GM23248 (cell line): ENCODE measurements at places on chromosomes 4 and X.
A peak's percentile ranks its signal among the peaks of the same experiment; 100 is the strongest.

GRCh38 chr4:13980317-13981310 lies 353.1 kb upstream of the BOD1L1 start:
- DNase-seq, result peak; percentile 94

- no peak for DNase-seq
These were observed 98.4 kb upstream of the ACSL4 start for GRCh38 chrX:109831326-109831985.

- DNase-seq, result peak; percentile 37
These were observed 15.4 kb upstream of the FAM9C start for GRCh38 chrX:13059637-13060499.

- DNase-seq, result peak; percentile 63
These were observed 35.7 kb upstream of the INTS6L start for GRCh38 chrX:135484641-135485289.

- no peak for DNase-seq
These were observed 2.2 kb downstream of the FBXO8 start for GRCh38 chr4:174281182-174281737.

DNA sequence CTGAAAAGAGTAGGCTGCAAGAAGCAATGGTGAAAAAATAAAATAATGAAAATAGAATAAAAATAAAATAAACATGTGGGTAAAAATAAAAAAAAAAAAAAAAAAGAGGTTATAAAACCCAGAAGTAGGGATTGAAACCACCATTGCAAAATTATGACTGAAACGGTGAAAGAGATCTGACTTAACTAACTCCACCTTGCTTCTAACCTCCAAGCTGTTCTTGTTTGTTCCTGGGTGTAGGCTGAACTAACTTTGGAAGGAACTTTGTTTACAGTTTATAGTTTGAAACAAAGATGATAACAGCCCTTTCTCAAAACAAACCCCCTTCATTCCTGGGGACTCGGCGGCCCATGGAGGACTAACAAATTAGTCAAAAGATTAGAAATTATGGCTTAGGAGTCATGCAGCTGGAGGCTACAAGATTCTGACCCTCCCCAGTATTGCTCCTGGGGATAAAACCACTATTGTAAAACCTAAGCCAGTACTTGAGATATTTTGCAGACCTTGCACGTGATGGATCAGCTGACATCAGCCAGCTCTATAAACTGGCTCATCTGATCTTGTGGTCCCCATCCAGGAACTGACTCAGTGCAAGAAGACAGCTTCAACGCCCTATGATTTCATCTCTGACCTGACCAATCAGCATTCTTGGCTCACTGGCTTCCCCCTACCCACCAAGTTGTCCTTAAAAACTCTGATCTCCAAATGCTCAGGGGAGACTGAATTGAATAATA lies 30.4 kb downstream of the DDX60L start:
- DNase-seq, result peak; percentile 52

DNA sequence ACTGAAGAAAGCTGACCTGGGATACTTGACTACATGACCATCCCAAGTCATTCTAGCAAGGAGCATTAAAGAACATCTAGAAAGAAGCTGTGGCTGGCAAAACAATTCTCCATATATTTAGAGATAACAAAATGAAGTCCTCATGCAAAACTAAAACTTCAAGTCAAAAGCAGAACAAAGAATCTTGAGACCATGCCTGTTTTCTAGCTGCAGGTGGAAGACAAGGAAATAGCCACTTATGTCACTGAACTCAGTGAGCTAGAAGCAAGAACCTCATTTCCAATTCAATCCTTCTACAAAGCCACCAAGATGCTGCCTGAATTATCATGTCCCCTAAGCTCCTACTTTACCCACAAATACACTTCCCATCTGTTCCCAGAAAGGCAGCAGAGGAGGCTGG lies 13.8 kb downstream of the USP46 start:
- DNase-seq, result no peak

- DNase-seq, result no peak
These were observed 29.9 kb downstream of the DKK2 start for GRCh38 chr4:107006218-107006617.

GRCh38 chr4:20395160-20395773 lies 143.6 kb downstream of the SLIT2 start:
- peak; percentile 41 for DNase-seq

DNA sequence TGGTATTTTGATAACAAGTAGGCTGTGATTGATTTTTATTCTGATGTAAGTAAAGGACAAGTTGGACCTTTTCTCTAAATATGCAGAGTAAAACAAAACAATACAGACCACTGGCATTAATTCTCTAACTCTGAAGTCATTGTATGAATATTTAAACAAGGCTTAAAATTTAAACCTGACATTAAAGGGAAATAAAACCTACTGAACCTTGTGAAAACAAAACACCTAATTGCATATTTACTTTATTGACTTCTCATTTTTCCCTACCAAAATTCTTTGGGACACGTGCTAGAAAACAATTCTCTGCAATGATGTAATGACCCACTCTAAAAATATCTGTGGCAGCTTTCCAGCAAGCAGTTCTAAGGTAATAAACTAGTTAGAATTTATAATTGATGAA lies 369.7 kb upstream of the TRAM1L1 start:
- DNase-seq, result no peak

- no peak for DNase-seq
These were observed 53.4 kb upstream of the PSAPL1 start for GRCh38 chr4:7487998-7488671.

DNA sequence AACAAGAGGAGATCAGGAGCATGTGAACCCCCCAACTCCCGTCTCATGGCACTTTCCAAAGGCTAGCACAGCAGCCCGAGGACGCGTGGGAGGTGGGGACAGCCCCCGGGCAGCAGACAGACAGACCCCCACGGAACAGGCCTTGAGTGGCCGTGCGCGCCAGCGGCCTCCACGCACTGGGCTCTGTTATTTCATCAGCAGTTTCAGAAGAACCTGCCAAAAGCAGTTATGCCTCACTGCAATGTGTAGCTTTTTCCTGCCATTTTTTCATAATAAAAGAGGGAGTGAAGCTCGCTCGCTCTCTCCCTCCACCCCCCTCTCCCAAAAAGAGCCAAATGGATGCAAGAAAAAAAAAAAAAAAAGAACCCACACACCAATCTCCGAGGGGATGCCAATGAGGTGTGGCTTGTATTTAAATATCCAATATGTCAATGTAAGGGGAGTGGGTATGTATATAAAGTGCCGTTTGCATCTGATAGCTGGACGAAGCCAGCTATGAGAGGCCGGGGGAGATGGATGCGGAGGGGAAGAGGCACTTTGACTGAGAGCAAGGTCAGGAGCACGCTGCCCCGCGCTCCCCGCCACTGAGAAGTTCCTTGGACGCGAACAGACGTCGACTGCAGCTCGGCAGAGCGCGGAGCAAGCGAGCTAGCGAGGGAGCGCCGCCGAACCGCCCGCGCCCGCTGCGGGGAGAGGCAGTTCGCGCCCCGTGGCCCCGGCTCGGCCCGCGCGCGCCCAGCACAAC lies at the start of gene FGF16:
Gene FGF16 (plus strand): TSS at position 482 of the 745 bp plus-strand sequence. CDS start 286 bp downstream, outside the sequence.
- peak; percentile 57 for DNase-seq
